ENCODE measurements at places on chromosomes 4 and X.

- no peak for DNase-seq
Measured at GRCh38 chr4:172153719-172154118, 340.5 kb downstream of the GALNTL6 start.

GRCh38 chrX:9257718-9258420, 207.0 kb upstream of the TBL1X start:
- no peak for DNase-seq

DNA sequence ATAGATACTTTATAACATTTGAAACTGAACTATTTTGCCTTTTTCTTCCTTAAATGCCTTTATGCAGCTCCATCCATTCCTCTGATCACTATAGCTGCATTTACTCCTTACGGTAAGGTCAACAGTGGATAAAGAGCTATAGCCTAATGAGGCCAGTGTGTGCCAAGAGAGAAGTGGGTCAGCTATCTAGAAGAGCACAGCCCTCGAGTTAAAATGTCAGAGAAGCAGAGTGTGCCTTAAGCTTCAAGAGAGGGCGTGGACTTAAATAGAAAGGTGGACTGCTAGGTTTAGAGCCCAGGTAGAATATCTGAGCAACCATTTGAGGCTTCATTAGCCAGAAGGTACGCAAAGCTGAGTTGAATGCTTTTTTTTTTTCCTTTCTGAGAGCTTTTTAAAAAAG, 347.4 kb downstream of the BMPR1B start:
- DNase-seq: no peak

DNA sequence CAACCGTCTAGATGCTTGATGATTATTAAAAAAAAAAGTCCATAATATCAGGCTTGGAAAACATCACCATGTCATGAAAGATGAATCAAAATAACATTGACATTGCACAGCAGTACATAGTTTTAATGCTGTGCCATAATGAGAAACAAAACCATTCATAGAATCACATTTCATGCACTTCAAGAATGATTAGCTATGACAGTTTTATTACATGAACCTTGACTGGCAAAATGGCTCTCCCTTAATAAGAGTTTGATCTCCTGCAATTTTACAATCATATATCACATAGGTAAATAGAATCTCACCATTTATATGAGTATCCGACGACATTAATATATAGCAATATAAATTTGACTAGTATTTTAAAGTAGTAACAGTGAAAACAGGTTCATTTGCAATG, 49.8 kb downstream of the TECRL start:
- no peak for DNase-seq

GRCh38 chrX:12153317-12153716, 15.0 kb downstream of the FRMPD4 start:
- DNase-seq: no peak

Measured in pons (tissue), 1 donor.